ENCODE measurements at places on chromosomes 5 and 9. TPM values are rescaled to one million over a fixed set of nuclear protein-coding genes. Genes with fewer than 3 reads are reported as not detected.

Gene TMEM232
- 1.2 TPM for polyA plus RNA-seq

Gene CYSRT1
- polyA plus RNA-seq = not detected

Gene IFNA17
- polyA plus RNA-seq = not detected

Gene FOXD4L4
- not detected for polyA plus RNA-seq

Gene C5
- polyA plus RNA-seq = 2.7 TPM

Gene BARHL1
- polyA plus RNA-seq = not detected

Gene PCDHB14
- polyA plus RNA-seq = 1.4 TPM
